GM23338 (cell line): ENCODE measurements at places on chromosomes 11 and 22.
A peak's percentile ranks its signal among the peaks of the same experiment; 100 is the strongest.

DNA sequence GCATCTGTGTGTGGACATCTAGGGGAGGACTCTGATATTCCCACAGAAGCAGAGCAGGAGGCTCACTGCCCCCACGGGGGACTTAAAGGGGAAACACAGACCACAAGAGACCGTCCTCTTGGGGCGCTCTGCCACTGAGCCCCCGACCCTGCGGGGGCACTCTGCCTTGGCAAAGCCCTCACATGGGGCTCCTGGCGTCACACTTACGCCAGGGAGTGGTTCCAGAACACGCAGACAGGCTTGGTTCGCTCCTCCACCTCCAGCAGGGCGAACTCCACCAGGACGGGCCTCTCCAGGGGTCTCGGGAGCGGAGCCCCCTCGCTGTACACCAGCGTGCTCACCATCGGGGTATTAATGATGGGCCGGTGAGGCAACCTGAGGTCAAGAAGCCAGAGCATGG is 45.1 kb downstream of the TRMU start:
- no peak for DNase-seq

DNA sequence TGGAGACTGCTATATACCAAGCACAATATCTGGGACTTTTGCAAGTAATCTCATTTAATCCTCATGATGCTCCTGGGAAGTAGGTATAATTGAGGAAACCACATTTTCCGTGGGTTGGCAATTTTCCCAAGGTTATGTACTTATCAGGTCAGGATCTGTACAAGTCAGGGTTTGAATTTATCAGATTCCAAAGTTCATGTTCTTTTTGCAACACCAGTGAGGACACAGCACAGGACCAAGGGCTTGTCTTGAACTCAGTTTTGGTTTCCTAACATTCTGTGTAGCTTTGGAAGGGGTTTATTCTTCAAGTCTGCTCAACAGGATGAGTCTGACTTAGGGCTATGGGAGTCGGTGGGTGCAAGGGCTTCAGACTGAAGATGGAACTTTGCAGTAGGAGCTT is 30.4 kb downstream of the INSC start:
- DNase-seq = no peak

DNA sequence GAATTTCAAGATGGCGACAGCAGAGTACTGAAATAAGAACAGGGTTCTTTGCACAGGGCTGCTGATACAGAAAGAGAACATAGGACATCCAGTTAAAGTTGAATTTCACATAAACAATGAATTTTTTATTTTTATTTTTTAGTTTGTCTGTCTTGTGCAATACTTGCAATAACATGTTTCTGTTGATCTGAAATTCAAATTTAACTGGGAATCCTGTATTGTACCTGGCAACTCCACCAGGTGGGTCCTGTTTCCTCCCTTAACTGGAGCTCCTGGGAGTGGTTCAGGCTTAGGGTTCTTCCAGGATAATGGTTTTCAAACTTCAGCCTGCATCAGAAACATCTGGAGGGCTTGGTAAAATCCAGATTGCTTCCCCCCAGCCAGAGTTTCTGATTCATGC is 14.9 kb upstream of the SERPINH1 start:
- DNase-seq = no peak

DNA sequence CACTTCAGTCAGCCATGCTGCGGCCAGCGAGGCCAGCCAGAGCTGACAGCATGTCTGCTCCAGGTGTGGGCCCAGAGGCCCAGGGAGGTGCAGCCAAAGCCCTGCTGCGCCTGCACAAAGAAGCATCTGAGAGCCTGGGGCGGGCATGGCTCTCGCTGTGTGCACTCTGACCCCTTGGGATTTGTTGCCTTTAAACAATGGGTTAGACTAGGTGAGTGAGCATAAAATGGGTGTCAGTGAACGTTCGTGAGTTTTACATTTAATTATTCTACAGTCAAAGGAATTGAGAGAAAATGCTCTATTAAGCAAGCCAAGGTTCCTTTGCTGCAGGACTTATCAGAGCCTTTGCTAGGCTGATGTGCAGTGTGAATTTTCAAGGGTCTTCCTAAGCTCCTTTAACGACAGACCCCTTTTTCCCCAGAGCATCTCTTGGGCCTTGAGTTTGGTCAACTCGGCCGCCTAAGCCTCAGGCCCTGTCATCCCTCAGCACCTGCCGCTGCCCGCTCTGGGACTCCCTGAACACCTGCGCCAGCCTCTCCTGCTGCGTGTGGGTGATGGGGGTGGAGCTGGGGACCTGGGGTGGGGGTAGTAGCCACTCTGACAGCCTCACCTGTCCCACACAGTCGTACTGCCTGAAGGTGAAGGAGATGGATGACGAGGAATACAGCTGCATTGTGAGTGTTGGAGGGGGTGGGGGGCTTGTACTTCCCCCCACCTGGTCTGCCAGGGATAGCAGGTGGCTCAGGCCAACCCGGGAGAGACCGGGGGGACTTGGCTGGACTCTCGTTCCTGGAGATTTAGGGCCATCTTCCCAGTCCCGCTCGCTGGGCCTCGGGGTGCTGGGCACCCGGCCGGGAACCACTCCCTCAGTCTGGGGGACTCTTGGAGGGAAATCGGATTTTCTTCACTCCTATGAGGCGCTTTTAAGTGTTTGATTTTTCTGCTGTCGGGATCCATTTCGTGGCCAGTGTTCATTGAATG is 10.5 kb downstream of the SLC16A8 start:
- no peak for DNase-seq

GRCh38 chr11:66868726-66869566 is 12.1 kb downstream of the LRFN4 start:
- peak; percentile 94 for DNase-seq

DNA sequence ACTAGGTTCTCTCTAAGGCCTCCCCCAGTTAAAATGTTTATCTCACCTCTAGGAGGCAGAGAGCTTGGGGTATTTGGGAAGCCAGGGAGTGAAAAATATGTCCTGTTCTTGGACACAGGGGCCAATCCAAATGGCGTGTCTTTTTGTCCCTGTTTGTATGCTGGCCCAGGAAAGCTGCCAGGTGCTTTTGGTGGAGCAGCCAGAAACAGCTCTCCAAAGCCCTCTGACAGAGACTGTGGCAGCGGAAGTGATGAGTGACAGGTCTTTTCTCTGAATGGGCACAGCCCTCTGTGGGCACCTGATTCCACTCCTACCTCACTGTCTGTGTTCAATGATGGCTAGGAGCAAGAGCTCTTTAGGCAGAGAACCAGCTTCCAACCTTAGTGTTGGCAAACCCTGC is 106.4 kb upstream of the KIRREL3 start:
- no peak for DNase-seq

GRCh38 chr11:12239396-12239795 is 129.0 kb downstream of the MICAL2 start:
- no peak for DNase-seq

GRCh38 chr11:96393753-96394348 is 4.0 kb downstream of the JRKL start:
- peak; percentile 68 for DNase-seq

GRCh38 chr11:128835741-128836430 is 31.2 kb downstream of the KCNJ1 start:
- DNase-seq = peak; percentile 29

DNA sequence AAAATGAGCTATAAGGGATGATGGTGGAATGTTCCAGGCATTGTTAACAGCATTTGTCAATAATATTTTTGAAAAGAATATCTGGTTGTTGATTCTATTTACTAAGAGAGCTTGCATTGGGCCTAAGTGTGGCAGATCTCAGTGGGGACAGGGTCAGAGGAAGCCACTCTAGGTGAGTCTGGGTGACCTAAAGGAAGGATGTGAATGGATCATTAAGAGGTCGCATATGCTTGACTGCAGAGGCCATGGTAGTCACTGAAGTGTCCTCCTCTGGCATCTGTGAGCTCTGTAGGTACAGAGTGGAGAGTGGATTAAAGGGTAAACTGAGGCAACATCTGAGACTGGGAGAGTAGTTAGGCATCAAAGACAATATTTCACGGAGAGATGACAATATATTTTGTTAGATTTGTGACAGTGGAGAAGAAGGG is 37.9 kb upstream of the TOP3B start:
- no peak for DNase-seq

DNA sequence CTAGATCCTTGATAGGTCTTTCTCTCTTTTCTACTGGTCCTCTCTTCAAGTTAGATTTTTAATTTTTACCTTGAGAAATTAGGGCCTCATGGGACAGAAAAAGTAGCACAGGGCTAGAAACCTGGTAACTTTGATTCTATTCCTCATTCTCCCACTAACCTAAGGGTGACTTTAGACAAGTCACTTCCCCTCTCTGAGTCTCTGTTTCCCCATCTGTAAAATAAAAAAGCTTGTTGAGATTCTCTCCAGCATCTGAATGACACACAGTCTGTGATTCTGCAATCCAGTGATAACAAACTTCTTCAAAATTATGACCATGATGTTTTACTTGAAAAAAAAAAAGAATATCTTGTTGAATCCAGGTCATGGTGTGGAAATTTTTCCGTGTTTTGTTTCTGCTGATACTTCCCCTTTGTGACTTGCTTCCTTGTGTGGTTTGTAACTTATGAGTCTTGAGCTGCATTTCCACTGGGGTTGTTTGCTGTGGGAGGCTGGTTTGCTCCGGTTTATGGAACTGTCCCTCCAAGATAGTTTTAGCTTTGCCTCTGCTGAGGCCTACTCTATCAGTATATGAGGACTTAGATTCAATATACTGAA is 9.8 kb upstream of the MPEG1 start:
- no peak for DNase-seq

DNA sequence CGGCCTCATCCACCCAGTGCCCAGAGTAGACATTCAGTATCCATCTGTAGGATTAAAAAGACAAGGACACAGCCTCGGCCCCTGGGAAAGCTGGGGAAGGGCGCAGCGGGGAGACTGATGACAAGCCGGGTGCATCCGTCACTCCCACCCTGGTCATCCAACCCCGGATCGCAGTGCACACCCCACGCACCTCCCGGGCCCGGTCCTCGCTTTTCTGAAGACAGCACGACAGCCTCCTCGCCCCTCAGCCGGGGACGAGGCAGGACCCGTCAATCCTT is 1.1 kb downstream of the FCHSD2 start:
- DNase-seq = no peak

GRCh38 chr22:19799322-19800190 is 39.0 kb downstream of the TBX1 start:
- DNase-seq = peak; percentile 40

DNA sequence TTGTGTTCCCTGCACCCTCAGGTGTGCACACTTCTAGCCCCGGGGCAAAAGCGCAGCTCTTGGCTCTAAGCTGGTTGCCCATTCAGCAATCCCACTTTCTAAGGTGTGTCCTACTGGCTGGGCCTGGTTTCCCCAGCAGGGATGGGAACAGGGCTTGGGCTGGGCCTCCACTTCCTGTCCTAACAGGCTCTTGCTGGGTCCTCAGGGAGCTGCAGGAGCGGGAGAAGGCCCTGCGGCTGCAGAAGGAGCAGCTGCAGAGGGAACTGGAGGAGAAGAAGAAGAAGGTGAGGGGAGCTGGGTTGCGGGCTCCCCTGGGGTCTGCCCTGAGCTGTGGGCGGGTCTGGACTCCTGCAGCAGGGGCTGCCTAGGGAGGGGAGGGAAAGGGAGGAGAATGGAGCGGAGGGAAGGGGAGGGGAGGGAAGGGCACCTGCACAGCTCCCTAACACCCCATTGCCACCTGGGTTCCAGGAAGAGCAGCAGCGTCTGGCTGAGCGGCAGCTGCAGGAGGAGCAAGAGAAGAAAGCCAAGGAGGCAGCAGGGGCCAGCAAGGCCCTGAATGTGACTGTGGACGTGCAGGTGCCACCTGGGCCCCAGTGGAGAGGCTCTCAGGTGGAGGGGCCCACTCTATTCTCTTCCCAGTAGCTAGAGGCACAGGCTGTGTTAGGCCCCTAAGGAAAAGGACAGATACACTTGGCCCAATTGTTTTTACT is 24.6 kb downstream of the INCENP start:
- DNase-seq = no peak

- DNase-seq = no peak
Measured at GRCh38 chr11:66720899-66721470, 8.0 kb downstream of the SPTBN2 start.

DNA sequence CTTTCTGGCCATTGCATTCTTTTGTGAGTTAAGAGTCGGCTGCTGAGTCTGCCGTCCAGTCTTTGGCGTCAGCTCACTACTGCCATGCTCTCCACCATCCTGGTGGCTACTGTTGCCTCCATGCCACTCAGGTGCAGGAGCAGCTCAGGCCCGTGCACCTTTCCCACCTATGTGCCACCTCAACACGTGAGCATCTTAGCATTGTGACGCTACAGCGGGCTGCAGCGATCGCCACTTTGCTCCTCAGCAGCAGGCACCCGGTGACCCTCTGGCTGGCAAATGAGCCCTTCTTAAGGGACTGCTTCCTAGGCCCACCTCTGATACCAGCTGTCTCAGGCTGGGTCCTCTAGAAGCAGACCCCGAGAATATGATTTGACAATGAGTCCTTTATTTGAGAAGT is 11.5 kb upstream of the KMT5B start:
- no peak for DNase-seq

DNA sequence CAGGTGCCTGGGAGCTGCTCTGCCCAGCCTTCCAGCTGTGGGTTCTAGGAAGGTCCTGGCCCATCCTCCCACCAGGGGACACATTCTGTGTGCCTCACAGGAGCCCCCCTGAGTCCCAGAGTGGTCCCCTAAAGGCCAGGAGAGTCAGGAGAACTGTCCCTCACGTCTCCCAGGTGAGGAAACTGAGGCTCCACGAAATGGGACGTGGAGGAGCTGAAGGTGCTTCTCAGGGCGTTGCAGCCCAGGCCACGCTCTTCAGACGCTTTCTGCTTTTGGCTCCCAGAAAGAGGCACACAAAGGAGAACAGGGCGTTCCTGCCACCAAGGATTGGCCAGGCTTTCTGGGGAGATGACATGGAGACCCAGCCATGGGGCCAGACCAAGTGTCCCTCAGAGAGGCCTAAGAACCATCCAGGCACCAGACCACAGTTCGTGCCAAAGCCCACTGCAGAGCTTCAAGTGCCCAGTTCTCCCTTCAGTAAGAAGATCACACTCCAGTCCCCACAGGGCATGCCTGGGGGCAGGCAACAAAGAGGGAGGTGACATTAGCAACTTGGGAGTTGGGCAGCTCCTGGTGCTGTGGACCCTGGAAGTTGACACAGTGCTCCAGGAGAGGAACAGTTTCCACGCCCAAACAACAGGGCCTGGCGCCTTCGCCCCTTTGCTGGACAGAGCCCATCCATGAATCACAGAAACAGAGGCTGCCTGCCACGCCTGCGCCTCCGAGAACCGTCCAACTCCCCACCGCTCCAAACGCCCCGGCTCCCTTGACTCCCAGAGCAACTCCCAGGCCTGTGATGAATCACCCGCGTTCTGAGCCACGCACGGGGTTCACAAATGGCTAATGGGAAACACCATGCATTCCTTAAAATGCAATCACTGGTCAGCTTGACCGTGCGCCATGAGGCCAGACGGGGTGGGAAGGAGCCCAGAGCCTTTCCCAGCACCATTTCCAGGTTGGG is 589.2 kb downstream of the BRD1 start:
- no peak for DNase-seq

- DNase-seq = no peak
Measured at GRCh38 chr11:27217948-27218420, 145.0 kb downstream of the CCDC34 start.

DNA sequence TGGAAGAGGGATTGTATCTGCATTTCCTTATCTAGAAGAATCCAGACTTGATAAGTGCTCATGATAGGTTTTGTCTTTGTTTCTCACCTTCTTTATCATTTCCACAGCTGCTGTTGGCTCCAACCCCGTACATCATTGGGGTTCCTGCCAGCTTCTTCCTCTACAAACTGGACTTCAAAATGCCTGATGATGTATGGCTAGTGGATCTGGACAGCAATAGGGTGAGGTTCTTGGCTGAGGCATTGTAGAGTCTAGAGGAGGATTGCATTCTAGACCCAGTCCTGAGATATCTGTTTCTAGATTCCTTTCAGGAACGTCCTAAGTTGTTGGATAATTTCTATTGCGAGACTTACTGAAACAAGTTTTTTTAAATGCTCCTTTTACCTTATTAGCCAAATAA is 8.1 kb downstream of the MADD start:
- DNase-seq = no peak

GRCh38 chr11:119187123-119187892 is 2.0 kb downstream of the NHERF4 start:
- DNase-seq = no peak
